ENCODE measurements at places on chromosomes 2 and 18. TPM values are rescaled to one million over a fixed set of nuclear protein-coding genes. Genes with fewer than 3 reads are reported as not detected.

GRCh38 chr2:174193737-174194136, 54.6 kb downstream of the OLA1 start:
- no peak for DNase-seq

GRCh38 chr2:110903548-110903947, 171.2 kb downstream of the ACOXL start:
- DNase-seq, result no peak

- DNase-seq, result no peak
Measured at GRCh38 chr18:770583-770961, 41.5 kb downstream of the YES1 start.

DNA sequence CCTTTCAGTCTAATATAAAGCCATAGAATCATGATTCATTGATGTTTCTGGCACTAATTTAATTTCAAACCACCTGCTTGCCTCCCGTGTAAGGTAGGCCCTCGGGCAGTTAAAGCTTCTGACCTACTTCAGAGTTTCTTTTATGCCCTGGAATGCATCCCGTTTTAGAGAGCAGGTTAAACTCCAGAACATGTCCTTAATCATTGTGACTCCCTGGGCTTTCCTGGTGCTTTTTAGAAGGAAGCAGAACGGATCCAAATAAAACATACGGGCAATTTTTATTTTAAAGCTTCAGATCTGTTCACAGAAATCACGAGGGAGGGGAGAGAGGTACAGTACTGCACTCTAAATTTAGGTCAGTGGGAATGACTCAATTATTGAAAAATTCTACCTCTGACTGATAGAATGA, 134.8 kb downstream of the GCA start:
- no peak for DNase-seq

ACSL3 gene
- total RNA-seq, result 98.1 TPM

C1GALT1C1L gene
- not detected for total RNA-seq

SAG gene
- total RNA-seq, result not detected

IMPA2 gene
- total RNA-seq, result 140 TPM

RAX gene
- total RNA-seq, result 0.52 TPM

DNA sequence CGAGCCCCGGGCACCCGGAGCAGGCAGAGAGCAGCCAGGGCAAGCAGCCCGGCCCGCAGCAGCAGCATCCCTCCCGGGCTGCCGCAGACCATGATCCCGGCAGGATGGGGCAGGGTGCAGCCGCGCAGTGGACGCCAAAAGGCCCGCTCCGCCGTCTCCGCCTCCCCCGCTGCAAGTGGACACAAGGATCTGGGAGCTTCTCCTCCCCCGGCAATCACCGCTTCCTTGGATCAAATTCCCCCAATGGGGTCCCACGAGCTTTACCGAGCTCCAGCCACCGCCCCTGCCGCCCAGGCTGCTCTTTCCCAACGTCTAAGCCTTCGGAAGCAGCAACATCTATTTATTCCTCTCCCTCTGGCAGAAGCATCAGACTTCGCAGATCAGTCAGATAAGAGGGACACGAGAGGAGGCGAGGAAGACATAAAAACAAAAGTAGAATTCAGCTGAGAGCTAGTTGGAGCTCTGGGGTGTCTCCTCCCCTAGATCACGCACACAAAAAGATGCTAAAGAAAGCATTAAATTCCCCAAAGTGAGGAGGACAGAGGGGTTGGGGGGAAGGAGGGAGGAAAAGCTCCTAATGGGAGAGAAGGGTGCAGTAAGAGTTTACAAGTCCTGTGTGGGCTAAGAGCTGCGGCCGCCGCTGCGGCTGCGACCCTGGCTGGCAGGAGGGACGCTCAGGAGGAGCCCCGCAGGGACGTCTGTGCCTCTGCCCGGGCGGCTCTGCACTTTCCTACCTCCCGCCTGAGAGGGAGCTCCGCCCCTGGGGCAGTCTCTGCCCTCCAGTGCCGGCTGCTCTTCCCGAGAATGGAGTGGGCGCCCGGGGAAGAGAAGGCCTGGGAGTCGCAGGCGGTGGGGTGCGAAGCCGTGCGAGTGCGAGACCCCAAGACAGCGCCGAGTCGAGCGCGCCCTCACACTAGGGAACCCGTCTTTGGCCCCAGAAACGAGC, at the start of gene FRZB:
TSS of gene FRZB (minus strand) at position 177 of the 946 bp plus-strand sequence. CDS start at position 92, 85 bp downstream.
- peak; percentile 77 for DNase-seq

DNA sequence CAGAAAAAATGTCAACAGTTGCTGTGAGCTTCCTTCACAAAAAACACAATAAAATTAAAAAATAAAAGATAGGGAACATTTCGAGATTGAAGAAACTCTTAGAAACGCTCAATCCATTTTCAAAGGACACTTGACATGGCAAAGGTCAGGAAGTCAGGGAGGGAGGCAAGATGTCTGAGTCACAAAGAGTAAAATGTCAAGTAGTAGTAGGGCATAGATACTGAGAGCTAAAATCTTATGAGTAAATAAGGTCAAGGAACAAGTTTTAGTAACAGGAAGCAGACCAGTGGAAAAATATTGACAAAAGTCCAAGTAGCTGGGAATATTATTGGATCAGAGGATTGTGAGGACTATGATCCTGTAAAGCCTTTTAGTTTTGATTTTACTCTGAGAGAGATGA, 495.6 kb downstream of the TMX3 start:
- no peak for DNase-seq

TEX44 gene
- not detected for total RNA-seq

LIMS4 gene
- total RNA-seq, result 1.4 TPM

GRCh38 chr2:191646163-191646902, 31.6 kb upstream of the NABP1 start:
- no peak for DNase-seq

CCDC138 gene
- total RNA-seq, result 31.6 TPM

EGR4 gene
- total RNA-seq, result not detected

GRCh38 chr2:239276851-239277250, 124.0 kb downstream of the HDAC4 start:
- DNase-seq, result no peak

IMMT gene
- total RNA-seq, result 105 TPM

GRCh38 chr2:60719331-60719730, 36.7 kb upstream of the PAPOLG start:
- no peak for DNase-seq

GRCh38 chr18:79819968-79820351, 22.2 kb downstream of the KCNG2 start:
- DNase-seq, result peak; percentile 35

CCDC148 gene
- total RNA-seq, result 1.3 TPM

GRCh38 chr18:48314690-48315089, 94.5 kb downstream of the ZBTB7C start:
- DNase-seq, result no peak

DNA sequence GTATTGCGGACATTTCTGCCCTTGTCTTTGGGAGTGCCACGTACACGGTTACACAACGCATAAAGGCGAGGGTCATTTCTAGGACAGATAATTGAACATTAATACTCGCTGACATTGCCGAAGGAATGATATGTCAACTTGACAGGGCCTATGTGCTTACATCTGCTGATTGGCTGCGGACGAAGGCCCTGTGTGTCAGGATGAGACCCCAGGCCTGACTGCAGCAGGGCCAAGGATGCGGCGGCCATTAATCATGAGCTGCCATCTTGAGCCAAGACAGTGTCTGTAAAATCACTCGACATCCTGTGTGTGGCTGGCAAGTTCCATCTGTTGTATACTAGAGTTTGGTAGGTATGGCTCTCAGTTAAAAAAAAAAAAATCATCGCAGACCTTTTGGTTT, 96.6 kb downstream of the MEIS1 start:
- no peak for DNase-seq

- no peak for DNase-seq
Measured at GRCh38 chr2:68537011-68537410, 69.6 kb downstream of the APLF start.
